ENCODE measurements at places on chromosomes 3 and 15. TPM values are rescaled to one million over a fixed set of nuclear protein-coding genes. Genes with fewer than 3 reads are reported as not detected.

- no peak for DNase-seq
Observed at GRCh38 chr3:38519651-38520050, 23.5 kb downstream of the EXOG start.

DNA sequence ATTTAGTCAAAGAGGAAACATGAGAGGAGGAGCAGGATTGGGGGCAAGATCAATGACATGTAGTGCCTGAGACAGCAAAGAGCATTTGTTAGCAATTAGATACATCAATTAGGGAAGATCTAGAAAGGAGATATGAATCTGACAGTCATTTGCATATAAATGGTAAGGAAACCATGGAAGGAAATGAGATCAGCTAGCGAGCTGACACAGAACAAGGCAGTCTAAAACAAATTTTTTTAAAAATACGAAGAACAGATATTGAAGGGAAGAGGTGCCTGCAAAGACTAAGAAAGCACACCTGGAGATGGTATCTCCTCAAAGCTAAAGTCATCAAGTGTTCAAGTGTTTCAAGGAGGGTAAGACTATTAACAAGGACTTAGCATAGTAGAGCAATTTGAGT lies 4.6 kb downstream of the EPM2AIP1 start:
- DNase-seq: no peak

Gene PSTPIP1
- total RNA-seq: 4.4 TPM

Gene ST3GAL6
- total RNA-seq: 10.9 TPM

Gene UQCC5
- 18.1 TPM for total RNA-seq
